ENCODE measurements at places on chromosomes 13 and 19.

DNA sequence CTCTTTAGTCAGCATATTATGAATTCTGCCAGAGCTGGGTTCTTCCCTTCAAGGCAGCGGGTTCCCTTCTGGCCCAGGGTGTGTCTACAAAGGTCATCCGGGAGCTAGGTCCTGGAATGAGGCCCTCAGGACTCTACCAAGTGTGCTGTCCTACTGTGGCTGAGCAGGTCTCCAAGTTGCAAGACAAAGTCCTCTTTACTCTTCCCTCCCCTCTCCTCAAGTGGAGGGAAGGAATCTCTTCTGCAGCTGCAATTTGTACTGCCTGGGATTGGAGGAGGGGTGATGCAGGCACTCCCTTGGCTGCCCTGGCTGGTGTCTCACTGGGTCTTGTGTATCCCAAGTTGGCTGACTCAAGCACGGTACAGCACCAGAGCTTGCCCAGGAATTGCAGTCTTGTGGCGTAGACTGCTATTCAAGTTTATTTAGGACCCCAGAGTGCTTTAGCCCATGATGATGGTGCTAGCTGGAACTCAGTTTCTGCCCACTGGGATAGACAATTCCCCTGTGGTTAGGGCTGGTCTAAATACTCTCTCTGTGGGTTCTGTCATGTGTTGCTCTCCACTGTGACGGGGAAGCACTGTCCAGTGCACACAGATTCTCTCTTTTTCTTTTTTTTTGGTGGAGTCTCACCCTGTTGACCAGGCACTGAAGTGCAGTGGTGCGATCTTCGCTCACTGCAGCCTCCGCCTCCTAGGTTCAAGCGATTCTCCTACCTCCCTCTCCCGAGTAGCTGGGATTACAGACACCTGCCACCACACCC, 28.5 kb downstream of the RFC3 start:
- no peak for DNase-seq

- DNase-seq: no peak
Measured at GRCh38 chr19:31258211-31259052, 90.8 kb downstream of the TSHZ3 start.

DNA sequence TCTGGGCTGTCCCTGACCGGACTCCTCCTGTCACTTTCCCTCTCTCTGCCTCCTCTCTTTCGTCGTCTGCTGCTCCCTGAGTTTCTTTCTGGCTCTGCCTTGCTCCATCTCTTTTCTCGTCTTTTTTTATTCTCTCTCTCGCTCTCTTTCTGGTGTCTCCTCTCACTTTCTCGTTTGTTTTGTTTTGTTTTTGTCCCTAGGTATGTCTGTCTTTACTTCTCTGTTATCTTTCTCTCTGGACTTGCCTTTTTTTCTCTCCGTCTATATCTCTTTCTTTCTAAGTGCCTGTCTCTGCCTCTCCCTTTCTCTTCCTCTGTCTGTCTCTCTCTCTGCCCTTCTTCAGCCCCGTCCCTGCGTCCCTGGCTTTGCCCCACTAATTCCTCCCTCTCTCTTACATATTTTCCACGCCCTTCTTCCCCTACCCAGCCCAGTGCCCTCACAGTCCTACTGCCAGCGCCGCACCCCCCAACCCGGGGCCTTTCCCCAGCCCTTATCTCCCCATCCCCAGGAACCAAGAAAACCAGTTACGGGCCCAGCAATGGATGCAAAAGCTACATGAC, 48.1 kb upstream of the SHKBP1 start:
- DNase-seq: no peak

GRCh38 chr13:95642028-95642621, 2.4 kb downstream of the DZIP1 start:
- DNase-seq: peak; percentile 46

DNA sequence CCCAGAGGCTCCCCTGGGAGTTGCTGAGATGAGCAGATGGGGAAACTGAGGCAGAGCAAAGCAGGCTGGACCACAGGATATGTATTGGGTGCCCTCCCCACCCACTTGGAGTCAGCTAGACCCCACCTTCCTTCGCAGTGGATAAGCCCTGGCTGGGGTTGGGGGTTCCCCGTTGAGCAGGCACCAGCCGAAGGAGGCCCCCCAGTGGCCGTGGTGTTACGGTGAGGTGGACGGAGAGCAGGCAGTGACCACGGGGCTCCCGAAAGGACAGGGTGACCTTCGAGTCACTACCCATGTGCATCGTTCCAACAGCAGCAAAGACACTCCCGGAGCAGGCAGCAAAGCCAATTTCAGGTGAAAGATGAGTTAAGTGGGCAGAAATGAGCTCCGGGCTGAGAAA, 62.4 kb upstream of the ADGRE5 start:
- no peak for DNase-seq

GRCh38 chr19:30999726-31000125, 349.5 kb downstream of the TSHZ3 start:
- DNase-seq: no peak

GRCh38 chr13:58018865-58019264, 387.3 kb downstream of the PCDH17 start:
- no peak for DNase-seq

DNA sequence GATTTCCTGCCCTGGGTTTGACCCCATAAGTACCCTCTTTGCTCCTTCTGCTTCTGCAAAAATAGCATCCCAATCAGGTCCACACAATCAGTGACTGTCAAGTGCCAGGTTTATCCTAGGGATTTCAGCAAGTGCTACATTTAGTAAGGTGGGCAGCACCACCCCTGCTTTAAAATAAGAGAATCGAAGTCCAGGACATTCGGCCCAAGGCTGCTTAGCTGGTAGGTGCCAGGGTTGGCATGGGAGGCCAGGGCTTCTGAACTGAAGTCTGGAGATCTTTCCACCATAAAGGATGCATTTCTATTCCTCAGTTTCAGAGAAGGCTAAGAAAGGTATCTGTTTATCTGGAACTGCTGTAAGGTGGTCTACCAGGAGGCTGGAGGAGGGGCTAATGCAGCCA, 408.3 kb downstream of the ZNF536 start:
- DNase-seq: no peak

- DNase-seq: peak; percentile 56
Measured at GRCh38 chr13:44237276-44237767, 136.3 kb upstream of the SERP2 start.

DNA sequence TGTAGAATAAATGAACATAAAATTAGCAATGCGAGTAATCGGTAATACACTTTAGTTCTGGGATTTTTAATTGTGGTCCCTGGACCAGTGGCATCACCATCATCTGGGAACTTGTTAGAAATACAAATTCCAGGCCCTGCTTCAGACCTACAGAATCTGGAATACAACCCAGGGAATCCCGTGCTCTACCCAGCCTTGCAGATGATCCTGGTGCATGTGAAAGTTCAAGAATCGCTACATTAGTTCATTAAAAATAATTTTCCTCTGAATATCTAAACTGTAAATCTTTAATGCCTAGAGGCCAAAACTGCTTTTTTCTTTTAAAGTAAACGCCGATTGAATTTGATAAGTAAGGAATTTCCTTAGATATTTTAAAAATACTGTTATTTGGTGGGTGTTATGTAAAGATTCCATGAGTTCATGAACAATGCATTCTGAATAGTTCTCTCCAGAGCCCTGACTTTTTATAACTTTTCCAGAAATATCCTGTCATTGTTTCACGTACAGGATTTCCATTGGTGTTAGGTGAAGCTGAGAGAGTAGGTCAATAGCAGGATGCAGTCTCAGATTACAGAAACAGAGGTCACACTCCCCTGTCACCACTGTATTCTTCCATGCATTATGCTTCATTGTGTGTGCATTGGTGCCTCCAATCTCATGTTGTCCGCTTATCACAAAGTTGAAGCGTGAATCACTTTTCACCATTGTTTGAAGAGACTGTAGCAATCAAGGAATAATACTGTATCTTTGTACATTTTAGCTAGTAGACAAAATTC, 596.5 kb upstream of the KLF12 start:
- no peak for DNase-seq

DNA sequence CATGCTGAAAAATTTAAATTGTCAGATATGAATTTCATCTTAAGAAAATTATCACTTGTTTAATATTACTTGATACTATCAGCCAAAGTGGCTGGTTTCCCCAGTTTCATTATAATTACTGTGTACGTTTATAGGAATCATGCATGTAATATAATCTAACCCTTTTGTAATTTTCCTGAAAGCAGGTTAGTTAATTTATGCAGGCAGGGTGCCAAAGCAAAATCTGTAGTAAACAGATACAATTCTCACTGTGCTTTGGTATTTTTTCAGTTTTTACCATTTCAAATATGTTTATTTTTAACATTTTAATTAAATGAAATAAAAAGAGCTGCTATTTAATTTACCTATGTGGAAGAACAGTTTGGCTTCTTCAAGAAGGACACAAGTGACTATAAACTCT, 1227.5 kb upstream of the MIR17HG start:
- DNase-seq: no peak

GRCh38 chr19:8615813-8616596, 5.5 kb upstream of the ADAMTS10 start:
- DNase-seq: no peak

Measured in Caki2 (cell line).